Esophagus squamous epithelium (tissue), 5 donors: ENCODE measurements at places on chromosomes 5 and 9. TPM values are rescaled to one million over a fixed set of nuclear protein-coding genes. Genes with fewer than 3 reads are reported as not detected.

DNA sequence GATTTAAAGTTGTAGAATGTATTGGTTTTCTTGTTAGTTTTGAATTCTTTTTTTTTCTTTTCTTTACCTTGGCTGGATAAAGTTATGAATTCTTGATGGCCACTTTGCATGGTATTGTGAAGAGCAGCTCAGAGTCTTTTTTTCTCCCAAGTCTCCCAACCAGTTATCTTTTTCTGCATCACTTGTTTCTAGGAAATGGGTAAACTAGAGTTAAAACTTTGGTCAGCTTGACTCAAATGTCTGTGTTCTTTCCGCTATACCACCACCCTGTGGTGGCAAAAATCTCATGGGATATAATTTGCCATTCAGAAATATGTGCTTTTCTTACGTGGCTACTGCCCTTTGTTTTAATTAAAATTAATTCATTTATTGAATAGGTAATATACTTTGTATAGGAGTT lies 113.2 kb downstream of the UNC13B start:
- no peak overlapping the region for H3K4me3 ChIP-seq
- H3K27ac ChIP-seq, result no peak overlapping the region
- H3K27me3 ChIP-seq, result no peaks in the 10 kb centered on the region
- peaks cover 7% of the 10 kb centered on the region for H3K4me1 ChIP-seq
- DNase-seq, result no peak

DNA sequence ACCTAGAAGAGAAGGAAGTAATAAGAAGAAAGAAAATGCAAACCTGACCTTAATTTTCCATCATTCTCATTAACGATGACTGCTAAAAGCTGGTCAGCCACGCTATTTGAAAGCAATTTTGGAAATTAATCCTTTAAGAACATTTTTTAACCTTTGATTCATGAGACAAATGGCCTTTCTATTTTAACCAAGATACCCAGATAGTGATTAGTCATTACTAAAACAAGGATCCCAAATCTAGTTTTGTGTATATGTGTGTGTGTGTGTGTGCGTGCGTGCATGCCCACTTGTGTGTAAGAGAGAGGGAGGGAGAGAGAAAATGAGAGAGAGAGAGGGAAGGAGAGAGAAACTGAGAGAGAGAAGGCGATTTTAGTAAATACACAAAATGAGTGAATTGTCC lies 329.5 kb downstream of the DEPDC1B start:
- H3K4me3 ChIP-seq, result no peak overlapping the region
- DNase-seq, result no peak
- H3K27ac ChIP-seq, result no peak overlapping the region
- no peaks in the 10 kb centered on the region for H3K27me3 ChIP-seq
- no peaks in the 10 kb centered on the region for H3K4me1 ChIP-seq

DNA sequence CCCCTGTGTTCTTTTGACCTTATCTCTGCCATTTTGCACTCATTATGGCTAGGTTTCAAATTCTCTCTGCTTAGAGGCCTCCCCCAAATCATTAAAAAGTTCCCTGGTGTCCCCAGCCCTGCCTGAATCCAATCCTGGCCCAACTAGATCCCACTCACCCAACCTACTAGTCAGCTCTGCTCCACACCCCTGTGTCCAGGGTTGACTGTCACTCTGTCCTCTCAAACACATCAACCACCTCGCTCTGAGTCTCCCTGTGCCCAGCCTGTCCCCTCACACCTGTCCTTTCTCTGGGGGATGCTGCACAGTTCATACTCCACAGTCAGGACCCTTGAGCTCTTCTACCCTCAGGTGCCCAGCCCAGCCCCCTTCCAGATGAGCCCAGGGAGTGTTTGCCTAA lies 154.2 kb upstream of the SV2C start:
- H3K27ac ChIP-seq, result no peak overlapping the region
- H3K36me3 ChIP-seq, result no peaks in the 10 kb centered on the region
- H3K27me3 ChIP-seq, result no peaks in the 10 kb centered on the region
- no peaks in the 10 kb centered on the region for H3K4me1 ChIP-seq

DNA sequence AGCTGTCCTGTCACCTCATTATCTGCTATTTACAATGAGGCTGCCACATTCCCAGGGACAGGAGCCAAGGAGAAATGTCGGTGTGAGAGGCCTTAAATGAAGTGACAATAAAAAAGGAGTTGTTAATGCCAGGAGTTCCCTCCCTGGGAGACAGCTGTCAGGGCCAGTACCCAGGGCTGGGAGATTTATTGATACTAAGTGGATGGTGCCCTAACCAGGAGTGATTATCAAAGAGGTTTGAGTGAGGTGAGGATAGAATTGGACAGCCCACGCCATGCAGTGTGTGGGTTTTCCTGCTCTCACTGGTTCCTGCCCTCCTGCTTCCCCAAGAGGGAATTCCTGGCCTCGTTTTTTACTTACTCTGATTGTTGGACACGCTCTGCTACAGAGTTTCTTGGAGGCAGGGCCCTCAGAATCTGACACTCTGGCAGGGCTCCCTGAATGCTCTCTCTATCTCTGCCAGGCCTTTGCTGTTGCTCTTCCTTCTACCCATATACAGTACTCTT lies 150.8 kb downstream of the GRIA1 start:
- H3K4me3 ChIP-seq, result no peak overlapping the region
- no peaks in the 10 kb centered on the region for H3K27me3 ChIP-seq
- no peaks in the 10 kb centered on the region for H3K36me3 ChIP-seq

NEUROG1 gene
- not detected for total RNA-seq
